ENCODE measurements at places on chromosomes 1 and 21.
A peak's percentile ranks its signal among the peaks of the same experiment; 100 is the strongest.

GRCh38 chr1:7108251-7108650 is 323.0 kb downstream of the CAMTA1 start:
- DNase-seq, result no peak

DNA sequence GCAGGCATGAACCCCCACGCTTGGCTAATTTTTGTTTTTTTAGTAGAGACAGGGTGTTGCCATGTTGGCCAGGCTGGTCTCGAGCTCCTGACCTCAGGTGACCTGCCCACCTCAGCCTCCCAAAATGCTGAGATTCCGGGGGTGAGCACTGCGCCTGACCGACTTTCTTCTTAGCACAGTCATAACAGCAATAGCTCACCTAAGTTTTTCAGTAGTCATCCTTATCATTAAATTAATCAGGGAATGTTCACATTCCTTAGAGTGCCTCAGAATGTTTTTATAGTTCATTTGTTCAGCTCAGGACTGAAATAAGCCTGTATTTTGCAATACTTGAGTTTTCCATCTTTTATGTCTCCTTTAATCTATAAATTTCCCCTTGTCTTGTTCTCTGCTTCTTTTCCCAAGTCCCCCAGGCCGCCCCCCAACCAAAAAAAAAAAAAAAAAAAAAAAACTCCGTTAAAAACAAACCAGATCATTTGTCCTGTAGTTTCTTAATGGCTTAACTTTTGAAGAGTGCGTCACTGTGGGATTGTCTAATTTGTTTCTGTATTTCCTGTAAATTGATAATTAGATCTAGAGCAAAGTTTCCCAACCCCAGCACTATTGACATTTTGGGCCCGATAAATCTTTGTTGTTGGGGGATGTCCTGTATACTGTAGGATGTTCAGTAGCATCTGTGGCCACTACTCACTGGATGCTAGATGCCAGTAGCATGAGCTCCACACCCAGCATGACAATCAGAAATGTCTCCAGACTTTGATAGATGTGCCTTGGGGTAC is 120.7 kb downstream of the ITSN1 start:
- DNase-seq, result no peak

GRCh38 chr1:33070628-33071027 is 10.3 kb upstream of the AZIN2 start:
- DNase-seq, result no peak

GRCh38 chr1:18157352-18157751 is 49.8 kb downstream of the IGSF21 start:
- no peak for DNase-seq

DNA sequence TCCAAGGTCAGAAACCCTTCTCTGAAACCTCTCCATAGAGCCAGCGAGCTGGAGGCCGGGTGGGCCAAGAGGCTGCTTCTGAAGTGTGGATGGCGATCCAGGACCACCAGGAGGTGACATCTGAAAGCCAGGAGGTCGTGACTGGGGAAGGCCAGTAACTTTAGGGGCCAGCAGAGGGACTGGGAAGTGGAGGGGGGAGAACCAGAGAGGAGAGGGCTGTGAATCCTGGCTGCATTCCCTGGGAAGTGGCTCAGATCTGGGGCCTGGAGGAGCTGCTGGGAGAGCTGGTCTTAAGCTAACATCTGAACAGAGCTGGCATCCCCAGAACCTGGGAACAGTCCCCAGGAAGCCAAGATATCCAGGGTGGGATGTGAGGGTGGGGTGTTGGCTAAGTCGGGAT is 11.3 kb upstream of the EPHA8 start:
- no peak for DNase-seq

DNA sequence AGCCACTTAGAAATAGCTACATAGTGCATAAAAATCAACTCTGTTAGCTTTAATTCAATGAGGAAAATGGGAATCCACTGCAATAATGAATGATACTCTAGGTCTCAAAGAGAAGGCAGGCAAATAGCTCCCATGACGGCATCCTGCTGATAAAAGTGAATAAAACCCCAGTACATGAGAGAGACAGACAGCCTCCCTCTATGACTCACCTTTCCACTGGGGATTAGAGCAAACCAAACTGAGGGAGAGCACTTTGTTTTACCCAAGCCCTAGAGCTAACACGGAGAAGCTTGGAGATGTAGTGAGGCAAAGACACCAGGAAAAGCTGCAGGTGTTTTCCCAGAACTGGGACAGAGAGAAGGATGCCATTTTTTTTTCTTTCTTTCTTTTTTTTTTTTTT is 621.9 kb downstream of the LRRIQ3 start:
- no peak for DNase-seq

DNA sequence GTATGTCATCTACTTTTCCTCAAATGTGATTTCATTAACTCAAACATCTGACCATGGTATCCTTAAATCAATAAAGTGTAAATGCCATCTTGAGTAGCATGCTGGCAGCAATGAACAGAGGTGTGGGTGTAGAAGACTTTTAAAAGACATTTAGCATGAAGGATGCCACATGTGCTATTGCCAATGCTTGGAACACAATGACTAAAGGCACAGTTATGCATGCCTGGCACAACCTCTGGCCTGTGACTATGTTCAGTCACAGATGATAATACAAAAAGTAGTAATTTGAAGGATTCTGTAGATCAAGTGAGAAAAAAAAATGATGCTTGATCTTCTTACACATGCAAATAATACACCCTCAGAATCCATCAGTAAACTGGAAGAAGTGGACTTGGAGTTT is 938.9 kb upstream of the ADGRL4 start:
- no peak for DNase-seq

- DNase-seq, result no peak
Observed at GRCh38 chr1:14743368-14743767, 144.9 kb downstream of the KAZN start.

GRCh38 chr1:36857754-36858153 is 176.6 kb downstream of the GRIK3 start:
- no peak for DNase-seq

GRCh38 chr1:246306415-246307037 is 200.6 kb downstream of the SMYD3 start:
- no peak for DNase-seq

DNA sequence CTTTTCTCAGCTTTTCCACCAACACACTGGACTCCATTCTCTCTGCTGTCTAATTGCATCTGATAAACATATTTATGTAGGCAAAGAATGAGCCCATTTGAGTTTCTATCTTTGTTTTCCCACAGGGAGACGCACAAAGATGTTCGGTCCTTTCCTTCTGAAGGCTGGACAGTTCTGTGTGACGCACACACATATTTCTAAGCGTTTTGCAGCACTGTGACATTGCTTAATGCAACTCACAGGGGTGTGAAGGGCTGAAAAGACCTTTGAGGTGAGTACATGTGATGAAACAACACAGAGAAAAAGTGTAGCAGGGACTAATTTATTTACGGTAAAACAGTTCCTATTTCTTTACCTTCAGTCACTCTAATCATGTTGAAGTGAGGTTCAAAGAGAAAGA is 323.1 kb upstream of the RUNX1 start:
- no peak for DNase-seq

DNA sequence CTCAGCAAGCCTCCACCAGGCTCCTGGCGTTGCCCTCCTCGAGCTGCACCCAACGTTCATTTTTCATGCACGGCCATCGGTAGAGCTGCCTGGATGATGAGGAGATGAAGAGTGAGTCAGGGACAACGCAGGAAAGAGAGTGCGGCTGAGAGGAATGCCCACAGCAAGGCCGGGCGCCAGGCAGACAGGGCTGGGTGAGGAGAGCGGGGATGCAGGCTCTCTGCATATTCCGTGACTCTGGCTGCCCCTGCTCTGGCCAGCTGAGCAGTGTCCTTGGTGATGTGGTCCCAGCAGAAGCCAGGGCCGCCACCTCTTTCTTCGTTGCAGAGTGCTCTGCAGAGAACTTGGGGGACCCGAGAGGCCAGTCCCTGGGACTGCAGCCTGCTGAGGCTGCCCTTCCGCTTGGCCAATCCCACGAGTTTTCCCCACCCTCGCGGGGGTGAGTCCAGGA is 10.8 kb downstream of the UMODL1 start:
- DNase-seq, result no peak

GRCh38 chr1:33975961-33976360 is 112.1 kb downstream of the HMGB4 start:
- no peak for DNase-seq

- DNase-seq, result no peak
Observed at GRCh38 chr1:225770561-225771248, 6.9 kb upstream of the SRP9 start.

DNA sequence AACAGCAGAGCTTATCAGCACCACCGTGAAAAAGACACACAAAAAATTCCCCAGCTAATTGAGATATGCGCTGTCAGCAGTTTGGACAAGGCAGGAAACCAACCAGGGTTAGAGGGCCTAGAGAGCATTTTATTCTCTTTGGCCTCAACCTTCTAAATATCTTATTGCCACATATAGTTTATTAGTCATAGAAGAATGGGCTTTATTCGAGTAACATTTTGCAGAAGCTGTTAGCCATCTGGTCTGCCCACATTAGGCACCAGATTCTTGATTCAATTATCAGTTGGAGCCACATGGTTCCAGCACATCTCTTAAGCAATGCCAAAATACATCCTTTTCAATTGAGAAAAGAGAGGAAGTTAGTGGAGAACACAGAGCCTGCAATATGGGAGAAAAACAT is 109.9 kb upstream of the CXADR start:
- DNase-seq, result no peak

DNA sequence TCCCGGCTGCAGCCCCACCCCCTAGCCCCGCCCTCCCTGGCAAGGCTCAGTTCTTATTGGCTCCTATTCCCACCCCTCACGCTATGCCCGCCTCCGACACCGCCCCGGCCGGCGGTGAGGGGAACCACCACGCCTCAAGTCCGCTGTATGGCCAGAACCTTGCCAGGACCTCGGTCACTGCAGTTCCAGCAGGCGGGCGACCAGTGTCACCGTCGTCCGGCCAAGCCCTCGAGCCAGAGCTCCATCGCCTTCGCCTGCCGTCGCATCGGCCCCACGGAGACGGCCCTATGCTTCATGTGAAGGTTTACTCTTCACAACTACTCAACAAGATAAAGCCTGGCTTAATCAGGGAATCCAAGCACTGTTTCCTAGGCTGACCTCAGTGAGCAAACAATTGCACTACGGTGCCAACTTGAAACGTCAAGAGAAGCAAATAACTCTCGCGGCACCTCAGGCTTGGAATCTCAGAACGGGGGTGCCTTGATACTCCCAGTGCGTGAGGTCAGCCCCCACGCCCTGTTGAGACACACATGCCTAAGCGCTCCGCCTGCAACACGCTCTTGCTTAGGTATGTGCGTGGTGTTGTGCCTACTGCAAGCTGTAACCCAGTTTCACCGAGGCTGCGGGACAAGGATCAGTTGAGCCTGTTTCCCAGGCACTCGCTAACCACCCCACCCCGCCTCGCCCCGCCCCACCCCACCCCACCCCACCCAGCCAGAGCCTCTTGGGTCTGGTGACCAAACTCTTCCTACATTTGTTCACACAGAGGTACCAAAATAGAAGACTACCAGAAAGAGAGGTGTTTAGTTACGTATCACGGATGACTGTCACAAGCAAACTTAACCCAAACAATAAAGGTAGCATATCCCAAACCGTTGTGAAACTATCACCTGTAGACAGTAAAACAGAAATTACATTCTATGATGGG is 498 bp upstream of the DENND2C start:
- DNase-seq, result peak; percentile 70

- no peak for DNase-seq
Observed at GRCh38 chr21:29261555-29262540, 36.9 kb upstream of the BACH1 start.

DNA sequence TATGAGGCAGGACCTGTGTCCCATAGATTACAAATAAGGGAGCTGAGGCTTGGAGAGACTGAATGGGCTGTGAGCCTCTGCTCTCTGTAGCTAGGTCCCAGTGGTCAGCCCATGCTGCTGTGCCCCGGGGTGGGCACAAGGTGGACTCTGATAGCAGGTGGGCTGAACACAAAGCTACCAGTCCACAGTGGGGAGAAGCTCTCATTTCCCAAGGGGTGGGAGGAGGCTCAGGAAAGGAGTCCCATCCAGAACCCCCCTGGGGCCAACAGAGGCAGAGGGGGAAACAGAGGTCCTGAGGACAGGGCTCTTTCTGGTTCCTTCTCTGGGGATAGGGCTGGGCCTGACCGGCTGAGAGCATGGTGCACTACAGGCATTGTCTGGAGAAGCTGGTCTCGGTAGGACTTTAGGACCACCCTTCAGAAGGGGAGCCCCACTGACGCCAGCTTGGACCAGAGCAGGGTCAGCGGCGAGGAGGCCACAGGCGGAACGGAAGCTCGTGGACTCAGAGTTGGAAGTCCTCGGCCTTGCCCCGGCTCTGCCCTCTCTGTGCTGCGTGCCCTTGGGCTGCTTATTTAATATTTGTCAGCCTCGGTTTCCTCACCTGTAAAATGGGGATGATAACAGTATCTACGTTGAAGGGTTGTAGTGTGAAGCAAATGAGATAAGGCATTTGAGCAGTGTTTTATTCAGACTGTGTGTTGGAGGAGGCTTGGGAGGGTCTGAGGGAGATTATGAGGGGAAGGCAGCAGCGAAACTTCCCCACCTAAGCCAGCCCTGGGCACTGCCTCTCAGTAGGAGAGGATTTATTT is 26.6 kb downstream of the SDE2 start:
- no peak for DNase-seq

GRCh38 chr1:113870778-113871177 is 734 bp downstream of the PTPN22 start:
- DNase-seq, result no peak

GRCh38 chr1:57874418-57874877 is 450.6 kb upstream of the DAB1 start:
- DNase-seq, result no peak

- no peak for DNase-seq
Observed at GRCh38 chr1:158037008-158037865, 43.8 kb downstream of the KIRREL1 start.

- no peak for DNase-seq
Observed at GRCh38 chr21:33481314-33481943, 1.7 kb upstream of the TMEM50B start.

- no peak for DNase-seq
Observed at GRCh38 chr1:6360117-6360496, 33.5 kb downstream of the ACOT7 start.

DNA sequence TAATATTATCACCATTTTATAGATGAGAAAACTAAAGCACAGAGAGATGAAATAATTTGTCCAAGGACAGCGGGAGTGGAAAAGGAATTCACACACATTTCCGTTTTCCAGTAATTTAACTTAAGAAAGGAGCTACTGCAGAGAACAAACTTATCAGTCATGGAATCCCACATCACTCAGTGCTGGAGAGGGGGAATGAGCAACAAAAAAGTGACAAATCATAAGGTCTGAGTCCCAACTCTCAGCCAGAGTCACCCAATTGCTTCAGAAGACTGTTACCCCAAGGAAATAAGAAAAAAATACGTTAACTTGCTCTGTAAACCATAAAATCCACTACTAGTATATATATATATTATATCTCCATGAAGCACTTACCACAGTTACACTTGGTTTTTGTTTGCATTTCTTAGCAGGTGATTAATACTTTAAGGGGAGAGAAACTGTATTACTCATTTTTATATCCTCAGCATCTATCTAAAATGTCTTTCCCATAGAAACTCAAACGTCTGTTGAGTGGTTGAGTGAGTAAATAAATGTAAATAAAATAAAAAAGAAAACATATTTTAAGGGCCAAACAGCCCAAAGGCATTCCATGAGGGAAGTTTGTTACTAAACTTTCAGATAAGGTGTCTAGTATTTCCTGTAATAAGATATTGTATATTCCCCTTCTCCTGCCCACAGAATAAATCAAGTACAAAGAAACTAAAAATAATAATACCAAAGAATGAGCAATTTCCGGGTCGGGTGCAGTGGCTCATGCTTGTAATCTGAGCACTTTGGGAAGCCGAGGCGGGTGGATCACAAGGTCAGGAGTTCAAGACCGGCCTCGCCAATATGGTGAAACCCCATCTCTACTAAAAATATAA is 76.8 kb downstream of the SLC45A1 start:
- no peak for DNase-seq
